ENCODE measurements at places on chromosomes 3 and 15.

- DNase-seq = no peak
These were observed 98.0 kb downstream of the CHL1 start for GRCh38 chr3:294581-294980.

GRCh38 chr3:127350172-127351050 is 62.6 kb upstream of the PRR20G start:
- no peak for DNase-seq

- DNase-seq = no peak
These were observed 16.8 kb downstream of the PLXNB1 start for GRCh38 chr3:48413086-48413485.

GRCh38 chr15:88990185-88990679 is 77.1 kb upstream of the MFGE8 start:
- DNase-seq = no peak

GRCh38 chr3:195729476-195730251 is 8.9 kb downstream of the MUC20 start:
- no peak for DNase-seq

DNA sequence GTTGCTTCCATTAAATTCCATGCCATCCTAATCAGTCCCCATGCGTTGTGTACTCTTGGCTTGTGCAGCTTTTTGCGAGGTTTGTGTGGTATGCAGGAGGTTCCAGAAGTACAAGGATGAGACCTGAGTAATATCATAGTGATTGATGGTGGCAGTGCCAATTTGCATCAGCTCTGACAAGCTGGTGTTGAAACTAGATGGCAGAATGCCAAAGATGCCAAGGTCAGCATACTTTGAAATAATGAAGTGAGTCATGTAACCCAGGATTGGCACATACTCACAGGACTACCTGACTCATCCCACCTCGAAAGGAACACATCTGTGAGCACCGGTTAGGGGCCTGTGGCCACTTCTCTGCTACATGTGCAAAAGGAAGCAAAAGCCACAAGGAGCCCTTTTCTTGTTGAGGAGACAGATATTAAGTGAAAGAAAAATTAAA is 14.3 kb downstream of the KAT2B start:
- no peak for DNase-seq

DNA sequence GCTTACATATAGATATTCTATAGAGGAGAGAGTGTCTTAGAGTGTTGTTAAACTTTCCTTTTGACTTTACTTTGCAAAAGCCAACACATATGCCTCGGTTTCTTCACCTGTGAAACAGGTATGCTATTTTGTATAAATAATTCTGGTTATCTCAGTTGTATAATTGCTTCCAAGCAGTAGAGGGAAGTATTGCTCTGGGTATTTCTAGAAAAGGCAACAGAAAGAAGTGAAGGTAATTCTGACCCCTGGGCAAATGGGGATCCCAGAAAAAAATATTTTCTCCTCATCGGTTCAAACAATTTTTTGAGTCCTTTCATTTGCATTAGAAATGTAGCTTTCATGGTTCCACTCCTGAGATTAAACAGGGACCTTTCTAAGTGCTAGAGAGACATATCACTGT is 216.5 kb upstream of the SEMA6D start:
- no peak for DNase-seq

- no peak for DNase-seq
These were observed 417.9 kb downstream of the MECOM start for GRCh38 chr3:169245631-169246030.

- DNase-seq = peak; percentile 62
These were observed 33.0 kb upstream of the TEX264 start for GRCh38 chr3:51637941-51638471.

GRCh38 chr15:58460872-58461271 is 29.1 kb downstream of the LIPC start:
- no peak for DNase-seq

DNA sequence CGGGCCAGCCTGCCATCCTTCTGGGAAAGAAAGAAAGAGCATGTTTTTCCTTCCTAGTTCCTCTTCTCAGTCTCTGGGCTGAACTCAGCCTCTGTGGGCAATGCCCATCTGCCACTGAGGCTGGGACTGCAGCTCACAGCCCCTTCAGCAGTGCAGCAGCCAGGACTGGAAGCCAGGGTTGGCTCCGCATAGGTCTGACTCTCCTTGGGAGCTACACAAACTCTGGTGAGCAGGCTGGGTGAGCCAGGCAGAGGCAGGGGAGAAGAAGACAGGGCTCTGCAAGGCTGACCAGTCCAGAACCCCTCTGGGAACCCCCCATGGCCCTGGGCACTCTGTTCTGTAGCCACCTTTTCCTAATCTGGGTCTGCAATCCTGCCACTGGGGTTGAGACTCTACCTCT is 3.6 kb downstream of the DISP2 start:
- no peak for DNase-seq

GRCh38 chr3:64300790-64301423 is 75.6 kb upstream of the PRICKLE2 start:
- no peak for DNase-seq

- DNase-seq = no peak
These were observed 10.5 kb upstream of the IP6K2 start for GRCh38 chr3:48727511-48727910.

DNA sequence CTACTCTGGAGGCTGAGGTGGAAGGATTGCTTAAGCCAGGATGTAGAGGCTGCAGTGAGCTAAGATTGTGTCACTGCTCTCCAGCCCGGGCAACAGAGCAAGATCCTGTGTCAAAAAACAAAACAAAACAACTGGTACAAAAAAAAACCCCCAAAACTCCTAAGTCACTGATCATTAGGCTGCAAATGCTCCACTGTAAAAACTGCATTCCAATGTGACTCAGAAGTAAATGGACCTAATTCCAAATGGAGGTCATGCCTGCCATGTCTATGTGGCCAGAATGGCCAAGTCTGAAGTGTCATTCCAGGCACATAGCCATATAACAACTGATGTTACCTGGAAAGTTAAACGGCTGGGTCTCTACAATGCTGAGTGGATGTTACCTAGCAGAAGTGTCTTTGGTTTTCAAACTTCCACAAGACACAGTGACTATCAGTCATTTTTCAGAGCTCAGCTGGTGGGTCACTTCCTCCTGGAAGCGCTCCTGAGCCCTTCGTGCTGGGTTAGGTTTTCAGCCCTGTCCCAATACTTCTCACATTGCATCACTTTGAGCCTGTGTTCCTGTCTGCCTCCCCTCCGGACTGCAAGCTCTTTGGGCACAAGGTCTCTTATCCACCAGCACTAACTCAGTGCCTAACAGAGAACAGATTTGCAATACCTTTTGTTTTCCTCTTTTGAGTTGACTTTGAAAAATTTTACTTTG is 10.6 kb downstream of the FSTL1 start:
- no peak for DNase-seq

DNA sequence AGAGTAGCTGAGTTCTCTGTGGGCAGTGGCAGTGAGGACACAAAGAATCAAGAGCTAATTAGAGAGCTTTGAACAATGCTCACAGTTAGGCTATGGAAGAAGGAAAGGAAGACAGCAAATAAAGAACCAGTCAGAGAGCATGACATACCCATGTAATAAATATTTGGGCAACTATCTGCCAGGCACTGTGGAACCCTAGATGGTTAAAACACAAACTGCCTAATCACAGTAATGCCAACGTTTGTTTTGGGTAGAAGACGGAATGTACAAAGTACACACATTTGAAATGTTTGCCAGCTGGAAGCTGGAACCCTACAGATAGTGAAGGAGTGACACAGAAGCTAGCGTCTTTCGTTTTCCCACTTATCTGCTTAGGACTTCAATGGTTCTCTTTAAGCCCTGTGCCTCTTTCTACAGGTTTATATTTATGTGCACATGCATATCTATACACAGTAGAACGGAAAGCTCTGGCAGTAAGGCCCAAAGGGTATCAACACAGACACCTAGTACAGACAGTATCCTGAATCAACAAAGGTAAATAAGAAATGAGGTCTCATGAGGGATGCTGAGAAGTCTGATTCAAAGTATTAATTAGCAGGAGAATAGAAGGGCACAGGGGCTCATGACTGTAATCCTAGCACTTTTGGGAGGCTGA is 44.6 kb downstream of the ANKRD28 start:
- no peak for DNase-seq

DNA sequence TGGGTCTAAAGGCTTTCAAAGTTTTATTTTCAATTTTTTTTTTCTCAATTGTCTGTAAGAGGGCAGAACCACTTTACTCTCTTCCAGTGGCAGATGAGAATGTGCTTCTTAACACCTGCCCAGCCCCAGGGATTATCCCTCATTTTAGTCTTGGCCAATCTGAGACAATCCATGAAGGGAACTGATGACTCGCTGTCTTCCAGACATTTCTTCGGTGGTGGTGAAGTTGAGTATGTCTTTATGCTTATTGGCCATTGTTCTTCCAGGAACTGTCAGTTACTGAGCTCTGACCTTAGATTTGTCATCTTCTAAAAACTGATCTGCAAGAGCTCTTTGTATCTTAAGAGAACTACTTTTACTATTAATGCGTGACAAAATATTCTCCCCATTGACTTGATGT is 139.5 kb downstream of the TJP1 start:
- DNase-seq = no peak

DNA sequence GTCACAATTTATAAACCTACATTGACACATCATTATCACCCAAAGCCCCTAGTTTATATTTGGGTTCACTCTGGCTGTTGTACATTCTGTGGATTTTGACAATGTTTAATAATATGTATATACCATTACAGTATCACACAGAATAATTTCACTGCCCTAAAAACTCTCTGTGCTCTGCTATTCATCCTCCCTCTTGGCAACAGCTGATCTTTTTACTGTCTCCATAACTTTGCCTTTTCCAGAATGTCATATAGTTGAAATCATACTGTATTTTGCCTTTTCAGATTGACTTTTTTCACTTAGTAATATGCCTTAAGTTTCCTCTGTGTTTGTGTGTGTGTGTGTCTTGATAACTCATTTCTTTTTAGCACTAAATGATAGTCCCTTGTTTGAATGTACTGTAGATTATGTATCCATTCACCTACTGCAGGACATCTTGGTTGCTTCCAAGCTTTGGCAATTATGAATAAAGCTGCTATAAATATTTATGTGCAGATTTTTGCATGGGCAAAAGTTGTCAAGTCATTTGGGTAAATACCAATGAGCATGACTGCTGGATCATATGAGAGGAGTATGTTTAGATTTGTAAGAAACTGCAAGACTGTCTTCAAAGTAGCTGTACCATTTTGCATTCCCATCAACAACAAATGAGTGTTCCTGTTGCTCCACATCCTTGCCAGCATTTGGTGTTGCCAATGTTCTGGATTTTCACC is 9.5 kb downstream of the PARP15 start:
- no peak for DNase-seq

DNA sequence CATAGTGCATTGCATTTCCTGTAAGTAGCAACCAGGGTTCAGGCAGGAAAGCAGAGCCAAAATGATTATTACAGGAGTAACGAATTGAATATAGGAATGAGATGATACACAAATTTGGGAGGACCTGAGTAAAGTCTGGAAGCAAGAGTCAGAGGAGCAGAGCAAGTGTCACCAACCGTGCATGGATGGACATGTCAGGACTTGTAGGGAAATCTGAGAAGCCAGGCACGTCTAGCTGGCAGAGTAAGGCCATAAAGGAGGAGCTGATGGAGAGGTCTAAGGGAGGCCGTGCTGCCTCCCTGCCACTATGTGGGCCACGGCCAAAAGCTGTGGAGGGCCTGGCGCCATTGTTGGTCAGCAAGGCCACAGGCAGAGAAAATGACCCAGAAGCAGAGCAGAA is 22.4 kb downstream of the GJD2 start:
- DNase-seq = no peak

DNA sequence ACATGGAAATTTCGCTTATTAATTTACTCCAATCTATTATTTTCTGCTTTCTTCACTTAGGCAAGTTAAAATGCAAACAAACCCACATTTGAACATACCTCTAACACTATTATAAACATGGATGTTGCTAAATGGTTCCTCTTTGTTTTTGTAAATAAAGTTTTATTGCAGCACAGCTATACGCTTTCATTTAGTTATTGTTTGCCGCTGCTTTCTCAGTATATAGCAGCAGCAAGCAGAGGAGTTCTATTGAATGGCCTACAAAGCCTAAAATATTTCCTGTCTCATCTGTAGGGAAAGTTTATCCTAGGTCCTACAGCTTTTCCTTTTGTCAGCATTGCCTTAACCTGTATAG is 7.9 kb upstream of the CHD2 start:
- DNase-seq = no peak

- no peak for DNase-seq
These were observed 3.1 kb upstream of the BHLHE40 start for GRCh38 chr3:4976109-4976508.

DNA sequence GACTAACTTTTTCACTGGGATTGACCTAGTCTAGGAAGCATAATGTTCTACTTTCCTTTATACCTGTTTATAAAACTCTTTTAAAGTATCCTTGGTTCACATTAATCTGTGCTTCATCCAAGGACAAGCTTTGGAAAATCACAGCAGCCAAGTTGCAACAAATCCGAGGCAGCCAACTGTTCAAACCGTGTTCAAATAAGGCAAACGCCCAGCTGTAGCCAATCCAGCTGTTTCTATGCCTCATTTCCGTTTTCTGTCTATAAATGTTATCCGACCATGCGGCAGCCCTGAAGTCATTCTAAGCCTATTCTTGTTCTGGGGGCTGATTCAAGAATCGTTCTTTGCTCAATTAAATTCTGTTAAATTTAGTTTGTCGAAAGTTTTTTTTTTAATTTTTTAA is 78.3 kb downstream of the FMN1 start:
- no peak for DNase-seq

GRCh38 chr3:43995547-43996378 is 245.9 kb upstream of the TOPAZ1 start:
- peak; percentile 24 for DNase-seq

DNA sequence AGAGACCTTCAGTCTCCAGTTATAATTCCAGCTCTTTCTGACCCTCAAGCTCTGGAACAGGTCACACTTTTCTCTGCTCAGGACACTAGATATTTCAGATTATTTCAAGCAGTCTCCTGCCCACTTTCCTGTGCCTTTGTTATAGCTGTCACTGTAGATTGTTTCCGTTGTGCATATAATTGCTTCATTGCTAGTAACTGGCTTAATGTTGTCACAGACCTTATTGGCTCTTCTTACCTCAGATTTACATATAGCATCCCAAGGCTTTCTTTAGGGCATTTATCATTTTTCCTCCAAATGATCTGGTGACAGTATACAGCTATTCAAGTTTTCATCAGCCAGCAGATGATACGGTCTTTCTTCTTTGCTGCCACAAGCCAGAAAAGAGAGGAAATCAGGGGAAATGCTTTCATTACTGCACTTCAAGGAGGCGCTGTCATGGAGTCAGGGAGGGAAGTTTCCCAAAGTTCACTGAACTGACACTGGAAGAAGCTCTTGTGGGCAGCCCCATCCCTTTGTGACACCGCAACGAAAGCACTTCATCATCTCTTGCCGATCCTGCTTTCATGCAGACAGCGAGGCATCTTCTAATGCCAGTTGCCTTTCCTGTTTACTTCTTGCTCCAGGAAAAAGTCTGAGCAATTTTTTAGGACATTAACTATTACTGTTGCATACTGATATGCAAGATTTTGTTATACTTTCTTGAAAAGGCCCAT is 181.9 kb downstream of the CDIN1 start:
- no peak for DNase-seq

GRCh38 chr3:71744738-71745137 is 8.9 kb upstream of the GPR27 start:
- DNase-seq = no peak

GRCh38 chr3:141349711-141350110 is 18.6 kb upstream of the ZBTB38 start:
- no peak for DNase-seq

- DNase-seq = peak; percentile 59
These were observed 5.9 kb upstream of the CALML4 start for GRCh38 chr15:68210821-68211655.

Measured in germinal center (tissue), 1 donor.